ENCODE measurements at places on chromosomes 7 and 10.

- no peak for DNase-seq
These were observed 885 bp upstream of the SYPL1 start for GRCh38 chr7:106112972-106113421.

DNA sequence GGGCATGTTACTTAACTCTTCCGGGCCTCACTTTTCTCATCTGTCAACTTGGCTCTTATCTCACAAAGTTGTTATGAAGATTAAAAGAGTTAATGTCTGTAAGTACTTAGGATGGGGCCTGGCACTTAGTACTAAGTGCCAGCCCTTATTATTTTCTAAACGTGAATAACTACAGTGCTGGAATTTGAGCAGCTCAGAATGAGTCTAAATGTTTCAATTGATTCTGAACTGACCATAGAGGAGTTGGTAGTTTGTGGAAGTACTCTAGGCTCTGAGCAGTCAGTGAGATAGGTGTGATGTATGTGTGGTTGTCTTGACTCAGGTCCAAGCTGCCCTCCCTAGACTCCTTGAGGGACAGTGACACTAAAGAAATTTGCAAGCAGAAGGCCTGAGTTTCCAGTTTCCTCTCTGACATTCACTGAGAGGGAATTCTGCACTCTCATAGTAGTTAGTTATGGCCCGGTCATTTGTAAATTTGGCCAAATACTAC is 18.5 kb upstream of the JAZF1 start:
- DNase-seq: no peak

GRCh38 chr10:47458466-47459154 is 25.3 kb downstream of the ANXA8 start:
- no peak for DNase-seq

DNA sequence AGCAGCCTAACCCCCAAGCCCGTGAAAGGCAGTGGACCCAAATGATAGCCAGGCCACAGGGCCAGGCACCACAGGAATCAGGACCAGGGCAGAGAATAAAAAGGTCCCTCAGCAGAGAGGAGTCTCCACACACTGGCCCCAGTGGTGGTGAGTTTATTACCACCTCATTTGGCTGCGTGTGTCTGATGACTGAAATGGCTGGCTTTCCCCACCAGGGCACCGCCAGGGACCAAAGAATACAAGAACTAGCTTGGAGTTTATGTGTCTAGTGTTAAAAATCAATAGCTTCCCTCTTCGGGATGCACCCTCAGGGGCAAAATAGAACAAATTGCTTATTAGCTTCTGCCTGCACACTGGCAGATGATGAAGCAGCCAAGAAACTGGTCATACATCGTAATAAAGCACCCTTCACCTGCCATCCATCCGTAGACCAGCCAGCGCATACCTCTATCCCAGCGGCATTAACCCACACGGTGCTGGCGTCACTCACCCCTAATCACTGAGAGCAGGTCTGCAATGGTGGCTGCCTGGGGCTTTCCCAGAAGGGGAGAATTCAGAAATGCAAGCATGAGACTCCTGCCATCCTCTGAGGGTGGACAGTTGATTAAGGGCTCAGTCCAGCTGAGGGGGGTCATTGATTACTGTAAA is 223.7 kb upstream of the ZMIZ1 start:
- no peak for DNase-seq

GRCh38 chr10:73786512-73786885 is 1.1 kb downstream of the ZSWIM8 start:
- DNase-seq: no peak
